ENCODE measurements at places on chromosomes 4 and X. TPM values are rescaled to one million over a fixed set of nuclear protein-coding genes. Genes with fewer than 3 reads are reported as not detected.

GRCh38 chr4:40736910-40737309 lies 12.8 kb upstream of the NSUN7 start:
- no peak overlapping the region for H3K27ac ChIP-seq
- DNase-seq, result no peak
- no peaks in the 10 kb centered on the region for H3K36me3 ChIP-seq
- no peak overlapping the region for H3K4me3 ChIP-seq

GRCh38 chrX:119991005-119991787 lies 47.6 kb upstream of the NKAP start:
- H3K27me3 ChIP-seq, result peaks cover 71% of the 10 kb centered on the region
- DNase-seq, result peak; percentile 36
- no peak overlapping the region for H3K27ac ChIP-seq
- H3K4me3 ChIP-seq, result peak overlapping the region; percentile 68

DNA sequence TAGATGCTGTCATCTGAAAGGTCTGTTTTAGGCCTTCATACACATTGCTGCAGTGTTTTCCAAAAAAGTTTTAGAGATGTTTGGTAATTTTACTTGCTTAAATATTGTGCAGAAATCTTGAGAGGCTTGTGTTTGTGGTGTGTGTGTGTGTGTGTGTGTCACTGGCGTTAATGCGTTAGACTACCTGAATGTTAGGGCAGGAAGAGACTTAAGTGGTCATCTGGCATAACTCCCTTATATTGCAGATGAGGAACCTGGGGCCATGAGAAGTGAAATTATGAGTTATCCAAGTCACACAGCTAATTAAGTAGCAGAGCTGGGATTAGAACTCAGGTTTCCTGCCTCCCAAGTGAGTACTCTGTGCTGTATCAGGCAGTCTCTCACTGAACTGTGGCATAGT lies 1.4 kb downstream of the LSM6 start:
- H3K4me3 ChIP-seq, result peak overlapping the region; percentile 85
- peaks cover 25% of the 10 kb centered on the region for H3K4me1 ChIP-seq
- no peak for DNase-seq
- peaks cover 7% of the 10 kb centered on the region for H3K36me3 ChIP-seq

- H3K27ac ChIP-seq, result no peak overlapping the region
- no peaks in the 10 kb centered on the region for H3K36me3 ChIP-seq
- H3K4me1 ChIP-seq, result peaks cover 2% of the 10 kb centered on the region
These were observed 42.7 kb upstream of the RASSF6 start for GRCh38 chr4:73662709-73663546.

GRCh38 chr4:6693231-6694176 lies at the start of gene S100P:
Gene S100P, plus strand, starts transcription at chr4:6693878. Its CDS starts 55 bp downstream, at chr4:6693933.
- no peaks in the 10 kb centered on the region for H3K27me3 ChIP-seq
- H3K4me1 ChIP-seq, result peaks cover 66% of the 10 kb centered on the region
- peak within 1 kb of the TSS; percentile 97 for H3K27ac ChIP-seq
- peaks cover 6% of the 10 kb centered on the region for H3K36me3 ChIP-seq

DNA sequence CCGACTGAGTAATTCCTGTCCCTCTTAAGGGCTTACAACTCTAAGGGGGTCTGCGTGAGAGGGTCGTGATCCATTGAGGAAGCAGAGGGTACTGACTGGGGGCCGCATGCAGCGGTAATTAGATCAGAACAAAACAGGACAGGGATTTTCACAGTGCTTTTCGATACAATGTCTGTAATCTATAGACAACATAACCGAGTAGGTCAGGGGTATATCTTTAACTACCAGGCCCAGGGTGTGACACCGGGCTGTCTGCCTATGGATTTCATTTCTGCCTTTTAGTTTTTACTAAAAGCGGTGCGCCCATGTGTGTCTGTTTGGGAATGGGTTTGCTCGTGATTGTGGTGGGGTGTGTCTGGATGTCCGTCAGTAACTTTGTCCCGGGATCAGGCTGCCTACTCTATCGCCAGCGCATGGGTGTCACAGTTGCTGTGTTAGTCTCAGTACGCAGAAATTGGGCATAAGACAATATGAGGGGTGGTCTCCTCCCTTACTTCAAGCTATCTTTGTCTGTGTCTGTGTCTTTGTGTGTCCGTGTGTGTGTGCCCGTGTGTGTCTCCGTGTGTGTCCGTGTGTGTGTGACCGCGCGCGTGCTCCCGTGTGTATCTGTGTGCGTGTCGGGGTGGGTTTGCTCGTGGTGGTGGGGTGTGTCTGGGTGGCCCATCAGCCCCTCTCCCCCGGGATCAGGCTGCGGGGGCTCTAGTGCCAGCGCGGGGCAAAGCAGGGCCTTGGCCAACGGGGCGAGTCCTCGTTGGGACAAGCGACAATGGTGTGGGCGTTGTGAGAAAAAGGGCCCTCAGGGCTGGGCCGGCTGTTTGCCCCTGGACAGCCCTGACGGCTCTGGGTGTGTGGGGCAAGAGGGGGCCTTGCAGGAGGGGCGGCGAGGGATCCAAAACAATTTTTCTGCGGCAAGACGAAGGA lies 10.4 kb downstream of the FRG2 start:
- DNase-seq, result no peak
- H3K36me3 ChIP-seq, result peaks cover 12% of the 10 kb centered on the region
- H3K27ac ChIP-seq, result peak overlapping the region; percentile 54
- H3K4me1 ChIP-seq, result peaks cover 19% of the 10 kb centered on the region

- peaks cover 7% of the 10 kb centered on the region for H3K36me3 ChIP-seq
- no peak for DNase-seq
- no peaks in the 10 kb centered on the region for H3K4me1 ChIP-seq
- H3K4me3 ChIP-seq, result no peak overlapping the region
- no peak overlapping the region for H3K27ac ChIP-seq
- H3K27me3 ChIP-seq, result no peaks in the 10 kb centered on the region
These were observed 68.4 kb downstream of the MID2 start for GRCh38 chrX:107894038-107894437.

DNA sequence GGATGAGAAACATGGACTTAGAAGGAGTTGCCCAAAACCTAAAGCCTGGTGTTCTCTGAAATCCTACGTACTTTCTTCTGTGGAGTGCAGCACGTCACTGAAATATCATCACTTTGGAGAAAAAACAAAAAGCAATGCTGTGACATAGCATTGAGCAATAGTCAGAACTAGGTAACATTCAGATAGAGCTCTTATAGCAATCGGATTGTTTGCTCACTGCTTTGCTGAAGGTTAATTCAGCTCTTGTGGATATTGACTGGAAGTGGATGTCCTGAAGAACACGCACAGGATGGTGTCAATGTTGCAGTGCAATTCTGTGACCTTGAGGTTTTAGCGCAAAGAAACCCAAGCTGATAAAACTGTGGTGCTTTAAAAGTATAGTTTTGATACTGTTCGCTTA lies 114.2 kb upstream of the GRXCR1 start:
- DNase-seq, result no peak
- no peak overlapping the region for H3K27ac ChIP-seq
- H3K36me3 ChIP-seq, result no peaks in the 10 kb centered on the region
- peaks cover 4% of the 10 kb centered on the region for H3K27me3 ChIP-seq
- H3K4me1 ChIP-seq, result no peaks in the 10 kb centered on the region

Gene ARHGAP6
- total RNA-seq, result not detected

Gene UBL4A
- 45.3 TPM for total RNA-seq

Gene MAGEC2
- total RNA-seq, result not detected

Gene BEND2
- total RNA-seq, result not detected

Data from activated naive CD8-positive, alpha-beta T cell treated with anti-CD3 and anti-CD28 coated beads, Interleukin-2, amount 10 ng/mL, durations not matched to agents 7 days and 5 days (primary cell).